Stimulated activated CD4-positive, alpha-beta T cell treated with anti-CD3 and anti-CD28 coated beads, Interleukin-2, amount 100 ng/mL, for 48 hours (primary cell): ENCODE measurements at places on chromosomes 3 and 15.

DNA sequence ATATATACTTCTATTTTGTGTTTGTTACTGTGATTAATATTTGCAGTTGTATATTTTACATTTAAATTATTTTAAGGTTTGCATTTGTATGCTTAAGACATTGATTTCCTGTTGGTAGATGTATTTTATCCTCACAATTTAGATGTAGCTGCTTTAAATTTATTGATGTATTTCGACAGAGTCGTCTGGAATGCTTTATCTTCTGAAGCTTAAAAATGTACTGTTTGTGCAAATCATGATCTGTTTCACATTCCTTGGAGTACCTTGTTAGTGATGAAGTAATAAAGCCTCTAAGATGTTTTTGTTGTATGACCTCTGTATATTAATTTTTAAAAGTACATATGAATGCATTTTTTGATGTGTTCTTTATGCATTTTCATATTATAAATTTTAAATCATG, 1.9 kb downstream of the CHD2 start:
- DNase-seq, result no peak

- no peak for DNase-seq
Measured at GRCh38 chr15:43238671-43239131, 17.9 kb upstream of the EPB42 start.

DNA sequence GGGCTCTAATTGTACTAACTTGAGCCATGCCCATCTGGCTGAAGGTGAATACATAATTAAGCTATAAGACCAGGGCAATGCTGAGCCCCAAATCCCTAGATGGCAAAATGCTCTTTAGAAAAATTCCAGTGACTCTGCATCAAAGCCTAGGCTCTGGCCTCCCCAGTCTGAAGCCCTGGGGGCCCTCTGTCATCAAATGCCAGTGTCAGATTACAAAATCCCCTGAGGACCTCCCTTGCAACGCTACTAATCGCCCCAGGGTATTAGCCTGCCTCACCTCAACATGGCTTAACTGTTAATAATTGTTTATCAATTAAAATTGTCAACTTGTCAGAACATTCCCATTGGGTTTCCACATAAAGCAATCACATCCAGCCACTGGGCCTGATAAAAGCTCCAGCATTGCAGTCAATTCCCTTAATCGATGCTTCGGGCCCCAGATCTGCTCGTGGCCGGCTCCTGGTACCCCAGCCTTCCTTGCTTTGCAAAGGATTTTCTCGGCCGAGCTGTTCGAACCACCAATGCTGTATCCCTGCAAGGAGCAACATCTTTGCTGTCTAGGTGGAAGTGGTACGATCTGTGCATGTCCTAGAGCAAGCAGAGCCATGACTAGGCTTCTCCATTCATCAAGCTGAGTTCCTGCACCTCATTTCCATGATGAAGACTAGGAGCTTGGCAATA, 151.7 kb downstream of the MEGF11 start:
- DNase-seq, result no peak

GRCh38 chr3:166877971-166878370, 502.1 kb downstream of the ZBBX start:
- DNase-seq, result no peak

- no peak for DNase-seq
Measured at GRCh38 chr3:142916605-142917004, 27.7 kb upstream of the PCOLCE2 start.

DNA sequence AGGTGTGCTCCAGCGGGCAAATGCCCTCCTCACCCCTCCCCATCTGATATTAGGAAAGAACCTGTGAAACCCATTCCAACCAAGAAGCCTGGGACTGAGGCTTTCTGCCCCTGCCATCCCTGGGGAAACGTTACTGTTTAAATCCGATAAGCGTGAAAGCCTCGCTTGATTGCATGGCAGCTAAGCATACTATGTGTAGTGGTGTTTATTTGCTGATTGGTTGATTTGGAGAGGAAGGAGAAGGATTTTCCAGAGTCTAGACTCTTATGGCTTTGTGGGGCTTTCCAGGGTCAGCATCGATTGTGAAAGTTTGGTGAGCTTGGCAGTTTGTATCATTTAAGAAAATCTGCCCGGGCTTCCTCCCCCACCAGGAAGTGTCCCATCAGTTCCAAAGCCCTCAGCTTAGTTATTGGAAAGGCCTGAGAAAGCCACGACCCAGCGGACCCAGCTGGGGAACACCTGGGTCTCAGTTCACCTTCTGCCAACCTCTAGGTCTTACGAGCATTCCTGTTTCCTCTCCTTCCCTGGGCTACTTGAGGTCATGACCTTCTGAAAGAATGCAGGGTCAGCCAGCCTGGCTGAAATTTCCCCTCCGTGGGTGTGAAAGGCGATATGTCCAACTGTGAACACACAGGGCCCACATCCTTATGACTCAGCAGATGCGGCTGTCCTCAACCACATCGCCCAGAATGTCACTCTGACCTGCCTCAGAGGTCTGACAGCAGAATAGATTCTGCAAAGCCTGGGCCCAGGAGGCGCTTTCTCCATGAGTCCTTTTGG, 62.8 kb upstream of the HERC1 start:
- no peak for DNase-seq
